ENCODE measurements at places on chromosomes 7 and 10.

GRCh38 chr7:30159698-30160143, 24.9 kb downstream of the MTURN start:
- DNase-seq, result no peak

GRCh38 chr10:118163217-118163616, 116.5 kb upstream of the RAB11FIP2 start:
- no peak for DNase-seq

DNA sequence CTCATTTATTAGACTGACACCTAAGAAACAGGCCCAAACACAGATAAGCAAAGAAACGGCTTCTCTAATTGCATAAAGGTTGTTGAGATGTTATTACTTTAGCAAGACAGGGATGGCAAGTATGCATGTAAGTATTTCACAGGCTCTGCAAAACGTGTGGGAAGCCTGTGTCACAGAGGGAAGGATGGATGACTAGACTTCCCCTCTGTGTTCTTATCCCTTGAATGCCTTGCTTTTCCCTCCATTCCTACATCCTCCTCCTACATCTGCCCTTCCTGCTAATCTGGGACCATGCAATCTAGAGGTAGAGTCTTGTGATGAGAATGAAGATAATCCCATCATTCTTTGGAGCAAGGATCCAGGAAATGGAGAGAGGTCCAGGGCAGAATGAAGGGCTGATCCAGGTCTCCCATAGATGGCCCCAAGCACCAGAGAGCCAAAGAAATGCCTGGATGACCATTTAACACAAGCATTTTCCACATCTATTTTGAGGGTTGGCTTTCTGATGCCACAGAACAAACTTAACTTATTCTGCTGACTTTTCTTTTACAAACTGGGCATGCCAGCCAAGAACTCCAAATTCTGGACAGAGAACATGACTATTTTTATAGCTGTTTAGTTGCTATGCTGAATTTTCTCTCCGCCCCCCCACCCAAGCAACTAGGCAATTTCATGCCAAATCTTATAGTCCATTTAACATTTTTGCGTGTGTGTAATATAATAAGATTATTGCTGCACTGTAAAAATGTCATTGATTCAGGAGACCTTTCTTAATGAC, 48.1 kb downstream of the NRP1 start:
- DNase-seq, result no peak

- DNase-seq, result no peak
These were observed 23.4 kb upstream of the RELN start for GRCh38 chr7:104012835-104013234.

- DNase-seq, result no peak
These were observed 101.2 kb upstream of the WDR11 start for GRCh38 chr10:120749856-120750566.

- no peak for DNase-seq
These were observed 370.2 kb downstream of the PPP1R3A start for GRCh38 chr7:113548561-113548960.

GRCh38 chr10:88792661-88793060, 9.9 kb upstream of the LIPM start:
- DNase-seq, result no peak

DNA sequence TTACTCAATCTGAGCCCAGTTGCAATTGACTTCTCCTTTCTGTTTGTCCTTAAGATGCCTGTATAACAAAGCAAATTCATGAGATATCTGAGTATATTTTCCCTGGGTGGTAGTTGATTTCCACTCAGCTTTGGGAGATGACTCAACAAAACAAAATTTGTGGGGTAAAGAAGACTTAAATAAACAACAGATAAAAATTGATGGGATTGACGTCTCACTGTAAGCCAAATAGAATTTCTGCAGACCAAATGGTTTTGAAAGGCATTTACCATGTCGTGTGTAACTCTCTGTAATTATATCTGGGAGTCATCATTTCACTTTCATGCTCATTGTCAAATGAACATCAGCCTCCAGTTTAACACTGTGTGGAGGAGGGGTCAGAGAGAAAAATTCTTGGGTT, 255.4 kb upstream of the MYO3A start:
- DNase-seq, result no peak

DNA sequence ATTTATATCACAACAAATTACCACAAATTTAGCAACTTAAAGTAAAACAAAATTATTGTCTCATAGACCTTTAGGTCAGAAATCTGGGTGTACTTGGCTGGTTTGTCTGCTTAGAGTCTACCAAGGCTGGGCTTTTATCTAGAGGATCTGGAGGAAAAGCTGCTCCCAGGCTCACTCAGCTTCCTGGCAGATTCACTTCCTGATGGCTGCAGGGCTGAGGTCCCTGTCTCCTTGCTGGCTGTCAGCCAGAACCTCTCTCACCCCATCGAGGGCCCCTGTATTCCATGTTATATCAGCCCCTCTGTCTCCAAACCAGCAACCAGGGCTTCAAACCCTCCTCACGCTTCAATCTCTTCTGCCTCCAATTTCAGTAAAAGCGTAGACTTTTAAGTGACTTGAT, 734.9 kb downstream of the NRG3 start:
- no peak for DNase-seq

GRCh38 chr10:12934777-12935176, 66.7 kb downstream of the CCDC3 start:
- DNase-seq, result no peak

- DNase-seq, result no peak
These were observed 22.2 kb downstream of the ZRANB1 start for GRCh38 chr10:124963866-124964720.
